ENCODE measurements at places on chromosomes 7 and 10.

- DNase-seq = no peak
Observed at GRCh38 chr10:74189999-74190421, 39.0 kb downstream of the ADK start.

DNA sequence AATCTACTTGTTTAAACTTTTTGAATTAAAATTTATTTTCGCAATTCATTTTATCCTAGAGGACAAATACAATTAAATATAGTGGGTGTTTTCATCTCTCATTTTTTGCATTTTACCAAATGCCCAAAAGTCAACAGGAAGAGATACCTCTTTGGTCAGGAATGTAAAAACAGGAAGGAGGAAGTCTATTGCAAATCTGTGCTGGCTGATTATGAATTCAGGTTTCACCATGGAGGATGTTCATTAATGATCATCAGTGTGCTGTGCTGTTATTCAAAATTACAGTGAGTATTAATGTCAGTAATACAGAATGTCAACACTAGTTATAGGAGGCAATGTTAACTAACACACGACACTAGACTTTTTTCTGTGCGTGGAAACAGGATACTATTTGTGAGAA, 24.7 kb downstream of the EXOC6 start:
- no peak for DNase-seq

DNA sequence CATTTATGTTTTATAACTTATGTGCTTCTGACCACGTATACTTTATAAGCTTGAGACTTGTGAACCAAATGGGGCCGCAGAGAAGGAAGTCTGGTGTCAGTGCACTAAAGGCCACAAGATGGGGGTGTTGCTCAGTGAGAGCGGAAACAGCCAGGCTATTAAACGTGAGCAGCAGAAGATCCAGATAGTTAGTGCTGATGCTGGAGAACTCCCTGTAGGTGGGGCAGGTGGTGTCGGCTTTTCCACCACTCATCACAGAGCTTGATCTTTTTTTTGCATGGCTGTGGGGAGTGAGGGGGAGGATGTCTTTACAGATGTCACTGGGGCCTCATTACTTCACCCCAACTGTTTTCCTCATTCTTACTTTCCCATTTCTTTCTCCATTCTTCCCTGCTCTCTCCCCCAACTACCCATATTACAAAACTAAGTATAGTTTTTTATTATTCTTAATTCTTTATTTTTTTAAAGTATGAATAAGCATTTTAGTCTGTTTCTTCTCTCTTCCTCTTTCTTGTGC, 34.7 kb downstream of the ACADSB start:
- peak; percentile 1 for DNase-seq

DNA sequence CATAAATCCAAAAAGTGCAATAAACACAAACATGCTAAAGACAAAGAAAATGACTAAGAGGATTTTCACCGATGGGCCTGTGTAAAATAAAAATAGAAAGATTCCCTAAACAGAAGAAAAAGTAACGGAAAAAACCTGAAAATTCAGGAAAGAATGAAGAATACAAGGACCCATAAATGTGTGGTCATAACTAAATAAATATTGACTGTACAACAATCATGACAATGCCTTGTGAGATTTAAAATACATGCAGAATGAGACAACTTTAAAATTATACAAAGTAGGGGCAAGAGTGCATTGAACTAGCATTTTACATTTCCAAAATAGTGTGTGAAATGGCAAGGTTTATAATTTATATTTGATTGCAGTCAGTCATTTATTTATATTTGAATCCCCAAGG, 409.1 kb upstream of the ANKRD30A start:
- no peak for DNase-seq

GRCh38 chr10:32961895-32962369, 3.9 kb upstream of the ITGB1 start:
- no peak for DNase-seq

DNA sequence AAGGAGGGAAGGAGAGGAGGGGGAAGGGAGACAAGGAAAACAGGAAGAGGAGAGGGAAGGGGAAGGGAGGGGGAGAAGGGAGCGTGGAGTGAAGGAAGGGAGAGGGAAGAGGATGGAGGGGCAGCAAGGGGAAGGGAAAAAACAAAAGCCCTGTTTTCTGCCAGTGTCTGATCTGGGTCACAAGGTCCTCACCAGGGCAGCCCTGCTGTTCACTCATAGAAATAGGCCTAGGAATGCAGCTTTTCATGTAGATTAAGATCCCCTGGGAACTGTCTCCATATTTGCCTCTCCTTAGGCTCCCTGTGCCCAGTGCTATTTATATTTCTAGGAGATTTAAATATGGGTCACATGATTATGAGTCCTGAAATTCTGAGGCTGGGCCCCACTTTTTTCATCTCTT, 790.7 kb downstream of the TNS3 start:
- no peak for DNase-seq

GRCh38 chr10:8275911-8276310, 221.4 kb downstream of the GATA3 start:
- DNase-seq = no peak

DNA sequence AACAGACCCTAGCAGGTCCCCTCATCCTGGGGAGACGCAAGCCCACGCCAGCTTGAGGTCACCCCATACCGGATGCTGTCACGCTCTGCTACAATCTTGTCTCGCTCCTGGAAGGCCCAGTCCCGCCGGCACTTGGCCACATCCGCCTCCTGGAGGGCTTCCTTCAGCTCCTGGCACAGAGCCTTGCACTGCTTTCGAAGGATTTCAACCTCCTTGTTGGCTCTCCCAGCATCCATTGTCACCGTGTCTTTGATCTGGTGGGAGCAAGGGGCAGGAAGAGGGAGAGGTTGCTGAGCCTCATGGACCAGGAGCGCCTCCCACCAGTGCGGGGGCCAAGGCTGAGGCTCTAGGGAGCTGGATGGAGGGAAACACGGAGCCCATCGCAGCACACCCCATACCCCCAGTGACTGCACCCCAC, 90.9 kb downstream of the DLG5 start:
- no peak for DNase-seq

DNA sequence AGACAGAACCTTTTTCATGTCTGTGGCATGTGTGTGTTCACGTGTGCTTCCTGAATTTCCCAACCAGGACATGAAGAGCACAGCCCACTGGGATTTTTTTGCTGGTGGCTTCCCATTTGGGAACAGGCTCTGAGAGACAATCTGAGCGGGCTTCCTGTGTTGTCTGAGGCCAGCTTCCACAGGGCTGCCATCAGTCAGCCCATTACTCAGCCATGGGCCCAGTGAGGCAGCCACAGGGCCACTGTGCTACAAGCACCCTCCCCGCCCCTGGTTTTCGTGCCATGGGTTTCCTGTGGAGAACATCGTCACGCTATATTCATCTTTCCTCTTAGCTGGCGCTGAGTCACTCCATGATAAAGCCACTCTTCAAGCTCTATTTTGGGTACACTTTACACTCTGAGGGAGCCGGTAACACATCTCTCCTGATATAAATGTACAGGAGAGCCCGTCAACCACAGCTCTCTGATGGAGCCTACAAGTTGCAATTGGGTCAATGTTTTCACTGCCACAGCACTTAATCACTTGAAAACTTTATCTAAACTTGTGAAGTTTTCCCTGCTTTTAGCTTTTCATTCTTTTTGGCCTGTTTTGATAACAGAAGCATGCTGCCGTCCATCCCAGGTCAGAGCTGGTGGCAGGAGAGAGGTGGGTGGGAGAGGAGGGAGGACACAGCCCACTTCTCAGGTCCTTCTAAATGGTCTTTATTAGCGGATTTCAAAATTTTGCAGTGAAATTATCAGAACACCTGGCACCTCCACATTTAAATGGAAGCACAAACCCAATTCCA, 96.9 kb downstream of the HIPK2 start:
- peak; percentile 74 for DNase-seq

- DNase-seq = no peak
Observed at GRCh38 chr10:44874166-44874565, 37.0 kb upstream of the TMEM72 start.

DNA sequence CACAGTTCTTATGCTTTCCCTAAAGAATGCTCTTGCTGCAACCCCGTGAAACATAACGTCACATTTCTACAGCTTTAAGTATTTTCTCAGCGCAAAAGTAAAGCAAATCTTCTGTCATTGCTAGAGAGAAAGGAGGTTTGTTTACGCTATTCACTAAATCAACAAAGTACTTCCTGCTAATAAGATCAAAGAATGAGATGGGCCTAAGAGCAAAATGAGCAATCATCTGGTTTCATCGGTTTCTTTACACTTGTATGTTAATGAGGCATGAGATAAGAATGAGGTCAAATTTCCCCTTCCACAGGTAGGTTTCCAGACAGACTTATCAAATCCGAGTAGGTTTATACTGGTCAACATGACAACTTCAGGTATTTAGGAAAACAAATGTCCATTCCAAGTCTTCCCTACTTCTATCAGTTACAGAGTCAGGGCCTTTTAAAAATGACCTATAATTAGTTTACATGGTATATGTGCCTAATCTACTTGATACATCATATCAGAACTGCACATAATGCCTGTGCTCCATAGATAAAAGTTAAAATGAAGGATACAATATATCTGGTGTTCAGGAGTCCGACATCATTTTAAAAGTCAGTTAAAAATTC, 8.4 kb downstream of the USP6NL start:
- DNase-seq = no peak

- DNase-seq = no peak
Observed at GRCh38 chr10:63671317-63671937, 150.2 kb downstream of the REEP3 start.

GRCh38 chr10:22977751-22978150, 49.9 kb downstream of the ARMC3 start:
- no peak for DNase-seq

- DNase-seq = no peak
Observed at GRCh38 chr10:132133005-132133404, 53.7 kb upstream of the DPYSL4 start.

- DNase-seq = no peak
Observed at GRCh38 chr7:151877911-151878835, 1.3 kb upstream of the PRKAG2 start.

DNA sequence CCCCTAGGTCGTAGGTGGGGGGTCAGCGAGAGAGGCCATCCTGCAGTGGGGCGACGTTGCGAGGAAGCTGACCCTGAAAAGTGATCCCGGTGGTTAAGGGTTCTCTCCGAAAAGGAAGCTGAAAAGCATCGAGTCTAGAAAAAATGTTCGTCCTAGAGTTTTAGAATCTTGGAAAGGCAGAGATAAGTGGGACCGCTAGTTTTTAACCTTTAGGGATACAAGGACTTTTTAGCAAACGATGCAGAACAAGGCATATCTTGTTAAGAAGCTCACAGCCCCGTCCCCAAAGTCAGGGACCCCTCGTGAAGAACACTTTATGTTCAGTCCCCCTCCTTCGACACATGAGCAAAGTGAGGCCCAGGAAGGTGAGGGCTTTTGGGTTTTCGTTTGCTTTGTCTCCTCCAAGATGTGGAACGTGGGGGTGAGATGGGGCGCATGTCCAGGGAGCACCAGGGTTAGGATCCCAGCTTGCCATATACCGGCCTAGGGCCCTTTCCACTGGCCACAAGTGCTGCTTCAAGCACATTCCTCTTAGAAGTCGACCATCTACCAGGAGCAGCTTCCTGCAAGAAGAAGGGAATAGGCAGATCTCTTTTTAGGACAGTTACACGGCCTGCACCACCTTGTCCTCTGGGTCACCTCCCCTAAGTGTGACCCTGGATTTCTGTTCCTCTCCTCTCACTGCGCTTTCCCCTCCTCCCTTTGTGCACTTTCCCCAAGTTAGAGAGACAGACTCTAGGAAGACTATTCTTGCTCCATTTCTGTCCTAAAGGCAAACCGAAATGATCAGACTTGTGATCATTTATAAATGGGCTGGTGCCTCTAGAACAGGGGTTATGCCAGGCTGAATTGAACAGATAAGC, 969 bp downstream of the SLC35G1 start:
- no peak for DNase-seq

GRCh38 chr10:90447831-90448230, 410.0 kb downstream of the HTR7 start:
- DNase-seq = no peak

DNA sequence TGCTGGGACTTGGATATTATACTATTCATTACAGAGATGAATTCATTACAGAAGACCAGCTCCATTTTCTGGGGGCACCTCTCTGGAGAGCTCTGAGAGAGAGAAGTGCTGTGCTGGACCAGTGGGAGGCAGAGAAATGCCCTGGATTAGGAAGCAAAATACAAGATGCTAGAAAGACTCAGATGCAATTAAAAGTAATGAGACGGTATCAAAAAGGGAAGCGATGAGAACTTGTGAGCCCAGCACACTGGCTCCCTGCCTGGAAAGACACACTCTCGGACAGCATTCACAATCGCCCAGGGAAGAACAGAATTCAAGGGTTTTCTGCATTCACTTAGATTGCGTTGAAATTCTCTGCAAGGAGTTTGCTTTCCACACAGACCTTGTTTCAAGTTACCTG, 3.5 kb upstream of the FRAT2 start:
- DNase-seq = no peak
